Activated CD8-positive, alpha-beta memory T cell treated with anti-CD3 and anti-CD28 coated beads for 24 hours (primary cell): ENCODE measurements at places on chromosomes 5 and 9.

DNA sequence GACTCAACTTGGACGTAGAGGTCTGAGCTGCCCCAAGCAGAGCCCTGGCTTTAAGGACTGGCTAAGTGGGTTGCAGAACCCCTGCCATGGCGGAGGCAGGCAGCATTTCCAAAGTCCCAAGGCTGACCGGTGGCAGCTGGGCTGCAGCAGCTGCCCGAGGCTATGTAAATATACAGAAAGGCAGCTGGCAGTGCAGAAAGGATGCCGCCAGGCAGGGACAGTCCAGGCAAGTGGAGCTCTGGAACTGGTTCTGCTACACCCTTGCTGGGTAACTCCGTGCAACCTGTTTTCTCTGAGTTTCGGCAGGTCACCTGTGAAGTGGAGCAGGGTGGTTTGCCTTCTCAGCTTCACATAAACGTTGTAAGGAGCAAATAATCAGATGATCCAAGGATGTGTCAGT, 46.0 kb downstream of the SHB start:
- DNase-seq, result no peak

DNA sequence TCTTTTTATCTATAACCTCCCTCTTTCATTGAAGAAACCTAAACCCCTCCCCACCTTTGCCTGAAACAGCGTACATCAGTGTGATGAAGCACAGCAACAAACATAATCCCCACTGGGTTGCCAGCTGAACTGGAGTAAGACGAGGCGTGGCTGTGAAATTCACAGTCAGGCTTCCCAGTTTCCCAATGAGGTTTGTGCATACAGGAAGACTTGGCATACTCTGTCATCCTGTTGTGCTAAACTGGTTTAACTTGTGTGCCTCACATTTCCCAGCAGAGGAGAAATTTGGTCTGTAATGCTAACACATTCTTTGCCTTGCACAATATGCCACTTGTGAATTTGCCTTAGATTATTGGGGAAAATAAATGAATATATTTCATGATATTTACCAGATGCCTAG, 121.5 kb downstream of the SV2C start:
- DNase-seq, result no peak

GRCh38 chr9:91186632-91187108, 175.0 kb downstream of the AUH start:
- peak; percentile 63 for DNase-seq

GRCh38 chr5:149761461-149761860, 31.4 kb downstream of the PPARGC1B start:
- no peak for DNase-seq
